ENCODE measurements at places on chromosomes 5 and 9. TPM values are rescaled to one million over a fixed set of nuclear protein-coding genes. Genes with fewer than 3 reads are reported as not detected.

GRCh38 chr5:125695996-125696655, 727.1 kb upstream of the GRAMD2B start:
- DNase-seq, result no peak

GRCh38 chr5:14599476-14600127, 18.0 kb downstream of the OTULINL start:
- no peak for DNase-seq

Gene MYOZ3
- 5.5 TPM for total RNA-seq

Gene ESM1
- 1.6 TPM for total RNA-seq

DNA sequence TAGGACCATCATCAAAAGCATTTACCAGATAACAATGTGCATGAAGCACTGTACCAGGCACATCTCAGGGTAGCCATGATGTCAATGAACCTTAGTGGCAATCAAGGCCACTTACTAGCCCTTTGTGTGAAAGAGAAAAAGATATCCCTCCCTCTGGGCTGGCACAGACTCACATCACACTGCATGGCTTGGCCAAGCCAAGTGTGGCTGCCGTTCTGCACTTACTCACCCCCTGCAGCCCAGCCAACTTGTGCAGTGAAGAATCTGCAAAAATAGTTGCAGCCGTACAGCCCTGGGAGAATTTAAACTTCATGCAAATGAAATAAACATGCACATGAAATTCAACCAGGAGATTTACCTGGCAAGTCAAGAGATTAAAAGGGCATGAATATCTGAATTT, 333.5 kb downstream of the DEPDC1B start:
- DNase-seq, result no peak

DNA sequence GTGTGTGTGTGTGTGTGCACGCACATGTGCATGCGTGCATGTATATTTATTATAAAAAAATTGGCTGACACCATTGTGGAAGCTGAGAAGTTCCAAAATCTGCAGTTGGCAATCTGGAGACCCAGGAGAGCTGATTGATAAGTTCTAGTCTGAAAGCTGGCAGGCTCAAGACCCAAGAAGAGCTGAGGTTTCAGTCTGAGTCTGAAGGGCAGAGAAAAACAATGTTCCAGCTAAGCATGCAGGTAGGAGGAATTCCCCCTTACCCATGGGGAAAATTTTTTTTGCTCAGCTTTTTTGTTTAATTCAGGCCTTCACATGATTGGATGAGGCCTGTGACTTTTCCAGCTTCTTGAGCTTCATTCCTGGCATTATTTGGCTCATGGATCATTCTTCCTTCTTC, 31.2 kb upstream of the ACTBL2 start:
- DNase-seq, result no peak
